CD4-positive, alpha-beta T cell treated with Interleukin-6 at 100 ng/mL for 8 hours (primary cell): ENCODE measurements at places on chromosomes 2 and 18.

GRCh38 chr2:219733106-219733505, 105.7 kb downstream of the SLC4A3 start:
- DNase-seq = no peak

GRCh38 chr2:46306330-46306751, 9.1 kb downstream of the EPAS1 start:
- no peak for DNase-seq

DNA sequence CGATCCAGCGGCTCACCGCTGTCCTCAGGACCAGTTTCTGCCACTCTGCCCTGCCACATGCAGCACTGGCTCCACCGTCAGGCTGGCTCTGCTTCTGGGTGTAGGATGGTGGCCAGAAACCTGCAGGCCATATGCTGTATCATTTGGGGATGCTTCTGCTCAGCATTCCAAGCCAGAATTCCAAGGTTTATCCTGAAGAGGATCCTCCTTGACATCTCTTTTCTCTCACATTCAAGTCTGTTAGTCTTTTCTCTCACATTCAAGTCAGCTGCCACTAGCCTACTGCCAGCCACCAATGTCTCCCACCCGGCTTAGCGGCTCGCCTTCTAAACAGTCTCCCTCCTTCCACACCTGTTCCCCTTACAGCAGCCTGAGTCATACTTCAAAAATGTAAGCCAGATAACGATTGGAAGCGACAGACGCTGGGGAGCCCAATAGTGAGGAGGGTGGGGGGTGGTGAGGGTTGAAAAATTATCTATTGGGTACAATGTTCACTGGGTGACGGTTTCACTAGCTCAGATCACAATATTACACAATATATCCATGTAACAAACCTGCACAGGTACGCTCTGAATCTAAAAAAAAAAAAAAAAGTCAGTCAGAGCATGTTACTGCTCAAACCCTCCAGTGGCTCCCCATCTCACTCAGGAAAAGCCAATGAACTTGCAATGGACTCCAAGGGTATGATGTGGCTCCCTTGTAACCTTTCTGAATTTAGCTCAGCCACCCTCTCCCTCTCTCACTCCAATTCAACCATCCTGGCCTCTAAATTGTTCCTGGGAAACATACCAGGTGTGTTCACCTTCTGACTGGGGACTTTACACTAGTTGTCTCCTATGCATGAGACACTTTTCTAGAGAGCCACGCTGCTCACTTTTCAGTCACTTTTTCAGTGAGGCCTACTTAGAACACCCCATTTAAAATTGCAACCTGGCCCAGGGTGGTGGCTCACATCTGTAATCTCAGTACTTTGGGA, 38.8 kb upstream of the SP3 start:
- no peak for DNase-seq

- no peak for DNase-seq
Measured at GRCh38 chr2:167404627-167405284, 516.5 kb downstream of the XIRP2 start.

DNA sequence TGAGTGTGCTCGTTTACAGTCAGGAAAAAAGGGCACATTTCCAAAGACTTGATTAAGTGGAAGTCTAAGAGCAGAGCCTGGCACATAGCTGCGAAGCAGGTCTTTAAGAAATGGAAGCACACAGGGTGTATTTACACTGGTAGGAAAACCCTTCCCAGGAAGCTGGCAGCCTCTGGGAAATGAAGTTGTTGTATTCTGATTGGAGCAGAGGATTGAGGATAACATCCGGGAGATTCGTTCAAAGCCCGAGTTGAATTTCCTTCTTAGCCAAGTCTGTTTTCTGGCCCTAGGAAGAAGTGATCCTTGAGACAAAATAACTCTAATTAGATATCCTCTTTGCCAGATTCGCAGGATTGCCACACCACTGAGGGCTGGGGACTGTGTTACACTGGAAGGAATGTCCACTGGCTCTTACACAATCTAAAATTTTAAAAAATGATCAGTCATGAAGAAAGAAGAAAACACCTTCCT, 75.9 kb downstream of the ITGB1BP1 start:
- DNase-seq = no peak

DNA sequence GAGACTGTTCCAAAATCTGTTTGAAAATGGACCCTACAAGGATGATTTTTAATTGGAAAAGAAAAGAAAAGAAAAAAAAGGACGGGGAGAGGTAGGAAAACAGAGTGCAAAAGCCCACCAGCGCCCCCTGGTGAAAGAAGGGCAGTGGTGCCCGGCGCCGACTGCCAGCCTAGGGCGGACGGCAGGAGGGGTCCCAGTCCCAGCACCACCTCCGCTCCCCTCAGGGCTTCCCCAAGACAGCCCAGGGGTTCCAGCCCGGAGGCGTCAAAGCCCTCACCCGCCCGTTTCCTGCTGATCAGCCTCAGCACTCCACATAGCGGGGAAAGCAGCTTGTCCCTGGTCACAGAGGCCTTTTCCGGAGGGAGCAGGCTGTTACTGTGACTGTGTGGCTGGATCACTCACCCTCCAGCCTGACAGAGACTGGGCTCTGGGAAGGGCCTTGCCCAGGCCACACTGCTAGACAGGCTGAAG, 213.9 kb downstream of the TFCP2L1 start:
- no peak for DNase-seq

DNA sequence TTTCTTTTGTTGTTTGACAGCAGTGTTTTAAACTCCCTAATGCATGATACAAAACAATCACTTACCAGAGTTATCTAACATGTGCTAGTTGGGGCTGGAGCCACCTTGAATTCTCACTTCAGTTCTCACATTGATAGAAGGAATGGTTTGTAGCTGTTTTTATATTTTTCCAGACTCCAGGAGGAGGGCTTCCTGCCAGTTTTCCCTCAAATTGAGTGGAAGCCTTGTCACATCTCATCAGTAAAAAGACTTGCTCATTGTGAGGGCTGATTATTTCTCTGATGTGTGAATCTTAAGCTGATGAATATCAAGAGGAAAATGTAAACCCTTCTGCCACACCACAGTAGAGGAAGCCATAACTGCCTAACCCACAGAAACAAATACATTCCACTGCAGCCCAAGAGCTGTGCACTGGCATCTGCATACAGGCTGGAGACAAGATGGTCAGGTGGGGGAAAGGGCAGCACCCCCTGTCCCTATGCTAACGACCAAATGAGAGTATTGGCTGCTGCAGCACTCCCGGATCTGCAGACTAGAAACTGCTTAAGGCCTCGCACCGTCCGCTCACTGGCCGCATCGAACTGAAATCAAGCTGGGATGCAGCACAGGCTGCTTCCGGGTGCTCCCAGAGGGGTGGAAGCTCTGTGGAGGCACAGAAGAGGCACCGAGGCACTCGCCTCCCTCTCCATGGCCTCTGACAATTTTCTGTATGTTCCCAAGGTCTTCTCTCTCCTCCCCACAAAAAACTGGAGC, 73.7 kb upstream of the TPO start:
- DNase-seq = no peak

- DNase-seq = no peak
Measured at GRCh38 chr2:110149330-110150220, 34.0 kb upstream of the MALL start.

GRCh38 chr2:64401529-64401880, 52.5 kb upstream of the LGALSL start:
- no peak for DNase-seq

DNA sequence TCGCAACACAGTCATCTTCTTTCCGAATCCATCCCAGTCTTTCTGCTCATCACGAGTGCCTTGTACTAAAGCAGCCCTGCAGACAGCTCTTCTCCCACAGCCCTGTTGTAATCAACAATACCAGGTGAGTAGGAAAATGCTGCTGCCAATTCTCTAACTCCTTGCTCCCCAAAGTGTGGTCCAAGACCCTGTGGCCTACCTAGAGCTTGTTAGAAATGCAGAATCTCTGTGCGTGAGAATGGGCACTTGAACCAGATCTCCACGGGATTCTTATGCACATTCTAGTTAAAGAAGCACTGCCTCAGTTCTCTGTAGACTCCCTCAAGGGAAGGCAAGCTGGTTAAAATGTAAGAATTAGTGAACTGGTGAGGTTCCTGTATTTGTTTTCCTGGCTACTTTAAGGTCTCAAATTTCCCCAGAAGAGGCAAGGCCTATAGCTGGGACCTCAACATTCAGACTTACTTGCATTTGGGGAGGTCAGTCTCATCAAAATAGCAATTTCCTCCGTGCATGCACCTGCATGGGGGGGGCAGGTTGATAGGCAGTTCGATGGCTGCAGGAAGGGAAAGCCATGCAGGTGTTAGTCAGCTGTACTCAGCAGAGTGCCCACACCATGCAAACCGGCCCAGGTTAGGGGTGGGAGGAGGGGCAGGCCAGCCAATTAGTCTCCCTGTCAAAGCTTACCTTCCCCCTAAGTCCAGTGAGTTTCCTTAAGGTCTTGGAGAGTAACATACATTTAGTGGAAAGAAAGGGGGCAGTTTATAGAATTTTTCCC, 70.8 kb downstream of the DHRS9 start:
- DNase-seq = no peak

- DNase-seq = peak; percentile 47
Measured at GRCh38 chr2:236507393-236508085, 62.1 kb upstream of the ACKR3 start.
